ENCODE measurements at places on chromosomes 4 and X.

DNA sequence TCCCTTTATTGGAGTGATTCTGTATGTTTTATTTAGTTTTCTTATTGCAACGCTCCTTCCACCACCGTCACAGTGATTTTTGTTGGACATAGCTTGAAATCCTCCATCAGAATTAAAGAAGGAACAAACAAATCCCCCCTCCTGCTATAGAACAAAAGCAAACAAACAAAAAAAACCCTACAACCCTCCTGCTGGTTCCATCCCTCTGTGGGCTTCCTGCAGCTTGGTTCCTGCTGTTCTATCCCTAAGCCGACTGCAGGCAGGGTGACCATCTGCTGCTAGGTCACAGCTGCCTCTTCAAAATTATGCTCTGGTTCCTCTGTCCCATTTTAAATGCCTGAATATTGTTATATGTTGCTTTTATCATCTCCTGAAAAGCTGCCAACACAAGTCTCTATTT is 116.8 kb upstream of the AGA start:
- no peak for DNase-seq

DNA sequence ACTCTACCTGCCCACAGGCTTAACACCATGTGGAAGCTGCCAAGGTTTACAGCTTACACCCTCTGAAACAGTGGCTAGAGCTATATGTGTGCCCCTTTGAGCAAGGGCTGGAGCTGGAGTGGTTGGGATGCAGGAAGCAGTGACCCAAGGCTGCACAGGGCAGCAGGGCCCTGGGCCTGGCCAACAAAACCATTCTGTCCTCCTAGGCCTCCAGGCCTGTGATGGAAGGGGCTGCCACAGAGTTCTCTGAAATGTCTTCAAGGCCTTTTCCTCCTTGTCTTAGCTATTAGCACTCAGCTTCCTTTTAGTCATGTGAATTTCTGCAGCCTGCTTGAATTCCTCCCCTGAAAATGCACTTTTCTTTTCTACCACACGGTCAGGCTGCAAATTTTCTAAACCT is 84.9 kb downstream of the IL13RA2 start:
- no peak for DNase-seq

DNA sequence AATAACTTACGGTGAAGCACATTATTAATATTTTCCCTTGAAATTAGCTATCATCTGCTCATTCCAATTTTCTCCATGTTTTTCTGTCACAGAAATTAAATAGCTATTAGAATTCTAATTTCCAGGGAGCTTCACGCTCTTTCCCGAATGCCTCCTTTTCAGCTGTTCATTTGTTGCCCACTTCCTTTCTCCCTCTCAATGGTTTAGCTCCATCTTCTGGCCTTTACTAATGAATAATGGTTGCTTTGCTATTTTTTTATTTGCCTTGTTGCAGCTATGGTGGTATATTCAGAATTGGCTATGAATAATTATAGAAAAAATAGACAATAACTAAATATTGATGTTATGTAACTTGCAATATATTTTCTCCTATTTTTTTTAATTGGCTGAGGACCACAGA is 70.5 kb downstream of the GRIA2 start:
- DNase-seq: no peak

GRCh38 chr4:171266671-171267070 is 546.5 kb upstream of the GALNTL6 start:
- no peak for DNase-seq

DNA sequence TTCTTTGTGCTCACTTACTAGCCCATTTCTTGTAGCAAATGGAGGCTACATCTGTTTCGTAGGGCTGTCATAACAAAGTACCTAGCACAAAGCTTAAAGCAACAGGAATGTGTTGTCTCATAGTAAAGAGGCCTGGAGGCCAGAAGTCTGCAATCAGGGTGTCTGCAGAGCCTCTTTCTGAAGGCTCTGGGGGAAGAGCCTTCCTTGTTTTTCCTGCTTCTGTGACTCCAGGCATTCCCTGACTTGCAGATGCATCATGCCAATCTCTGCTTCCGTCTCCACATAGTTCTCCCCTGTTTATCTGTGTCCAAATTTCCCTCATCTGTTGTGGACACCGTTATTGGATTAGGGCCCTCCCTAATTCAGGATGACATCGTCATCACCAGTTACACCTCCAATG is 67.1 kb downstream of the SHROOM2 start:
- no peak for DNase-seq

GRCh38 chr4:7156761-7157488 is 35.4 kb upstream of the SORCS2 start:
- no peak for DNase-seq

- DNase-seq: no peak
These were observed 111.7 kb downstream of the CDKL5 start for GRCh38 chrX:18537068-18537467.

DNA sequence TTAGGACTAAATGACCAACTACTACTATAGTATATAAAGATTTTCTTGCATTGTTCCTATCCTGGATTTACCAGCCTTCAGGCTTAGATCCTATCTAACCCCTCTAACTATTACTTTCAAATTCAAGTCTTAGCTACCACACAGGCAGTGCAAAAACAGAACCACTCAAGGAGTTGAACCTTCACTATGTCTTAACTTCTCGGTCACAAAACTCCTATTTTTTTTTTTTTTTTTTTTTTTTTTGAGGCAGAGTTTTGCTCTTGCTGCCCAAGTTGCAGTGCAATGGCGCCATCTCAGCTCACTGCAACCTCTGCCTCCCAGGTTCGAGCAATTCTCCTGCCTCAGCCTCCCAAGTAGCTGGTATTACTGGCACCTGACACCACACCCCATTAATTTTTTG is 6.3 kb upstream of the FAM200B start:
- no peak for DNase-seq

DNA sequence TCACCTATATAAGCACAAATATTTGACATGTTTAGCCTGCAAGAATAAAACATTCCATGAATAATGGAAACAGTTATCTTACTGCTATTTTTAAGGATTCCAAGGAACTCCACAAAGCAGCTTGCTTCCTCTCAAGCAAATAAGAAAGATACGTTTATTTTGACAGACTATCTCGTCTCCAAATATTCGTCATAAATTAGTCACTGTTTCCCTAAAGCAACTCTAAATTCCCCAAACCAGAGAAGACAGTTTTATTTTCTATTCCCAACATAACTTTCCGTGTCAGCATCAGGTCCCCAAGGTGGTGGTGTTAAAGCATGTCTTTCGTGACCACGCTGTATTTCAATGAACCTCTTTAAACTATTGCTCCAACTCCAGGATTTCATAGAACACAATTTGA is 24.3 kb upstream of the DKK2 start:
- DNase-seq: no peak

DNA sequence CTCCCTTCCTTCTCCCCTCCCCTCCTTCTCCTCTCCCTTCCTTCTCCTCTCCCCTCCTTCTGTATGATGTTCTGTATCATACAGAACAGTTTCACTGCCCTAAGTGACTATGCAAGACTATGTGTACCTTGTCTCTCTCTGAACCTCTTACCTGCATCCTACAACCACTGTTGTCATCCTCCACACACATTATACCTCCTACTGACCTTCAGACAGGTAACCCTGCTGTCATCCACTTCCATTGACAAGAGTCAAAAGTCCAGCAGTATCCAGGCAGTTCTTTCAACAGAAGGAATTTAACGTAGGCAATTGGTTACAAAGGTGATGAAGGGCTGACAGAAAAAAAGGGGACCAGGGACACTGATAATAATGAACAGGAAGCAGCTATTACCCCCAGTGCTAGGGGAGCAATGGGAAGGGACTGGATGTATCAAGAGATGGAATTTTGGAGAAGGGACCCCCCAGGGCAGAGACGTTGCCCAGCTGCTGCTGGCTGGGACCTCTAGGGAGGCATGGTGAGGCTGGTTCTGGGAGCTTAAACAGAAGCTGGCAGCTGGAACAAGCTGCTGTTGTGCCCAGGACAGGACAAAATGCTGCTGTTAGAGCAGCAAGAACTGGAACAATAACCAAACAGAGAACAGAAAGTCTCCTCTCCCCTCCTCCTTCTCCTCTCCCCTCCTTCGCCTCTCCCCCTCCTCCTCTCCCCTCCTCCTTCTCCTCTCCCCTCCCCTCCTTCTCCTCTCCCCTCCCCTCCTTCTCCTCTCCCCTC is 84.7 kb downstream of the DCTD start:
- DNase-seq: no peak

GRCh38 chr4:79287718-79288117 is 38.1 kb downstream of the NAA11 start:
- DNase-seq: no peak

GRCh38 chr4:81255524-81255923 is 40.5 kb upstream of the PRKG2 start:
- DNase-seq: no peak

DNA sequence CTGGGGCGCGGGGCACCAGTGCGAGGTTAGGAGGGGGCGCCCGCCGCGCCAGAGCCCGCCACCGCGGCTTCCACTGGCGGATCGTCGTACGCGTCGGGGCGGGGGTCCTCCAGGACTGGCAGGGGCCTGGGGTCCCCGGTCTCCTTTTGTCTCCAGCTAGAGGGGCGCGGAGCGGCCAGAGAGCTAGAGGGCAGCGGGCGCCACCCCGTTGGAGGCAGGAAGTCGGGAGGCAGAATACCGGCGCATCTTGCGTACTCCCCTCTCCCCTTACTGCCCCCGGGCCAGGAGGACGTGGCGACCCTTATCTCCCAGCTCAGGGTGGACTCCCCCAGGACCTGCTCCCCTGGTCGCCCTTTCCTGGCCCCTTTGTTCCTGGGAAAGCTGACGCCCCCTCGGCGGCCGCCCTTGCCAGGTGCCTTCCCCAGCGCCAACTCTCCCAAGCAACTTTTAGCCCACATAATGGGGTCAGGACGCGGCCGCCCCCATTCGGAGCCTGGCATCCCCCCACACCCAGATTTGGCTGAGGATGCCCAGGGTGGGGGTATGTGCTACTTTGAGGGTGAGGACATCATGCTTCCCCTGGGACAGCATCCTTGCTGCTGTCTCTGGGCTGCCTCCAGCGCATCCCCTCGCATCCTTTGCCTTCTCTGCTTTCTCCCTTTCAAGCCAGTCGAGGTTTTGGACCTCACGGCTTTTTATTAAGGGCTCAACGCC is 933 bp downstream of the CNKSR2 start:
- peak; percentile 4 for DNase-seq

DNA sequence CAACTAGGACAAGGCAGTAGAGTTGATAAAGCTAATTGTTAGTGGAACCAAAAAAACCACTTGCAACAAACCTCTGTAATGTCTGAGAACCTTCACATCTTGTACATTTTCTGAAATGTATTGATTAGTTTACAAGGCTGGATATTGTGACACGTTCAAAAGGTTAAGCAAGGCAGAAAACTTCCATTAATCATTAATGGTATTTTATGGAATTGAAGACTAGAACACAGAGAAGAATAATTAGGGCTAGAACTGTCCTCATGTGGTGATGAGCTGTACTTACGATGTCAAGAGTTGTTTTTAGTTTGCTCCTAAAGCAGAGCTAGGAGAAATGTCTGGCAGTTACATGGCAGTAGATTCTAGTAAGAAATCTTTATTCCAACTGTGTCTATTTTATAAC is 12.3 kb downstream of the GC start:
- no peak for DNase-seq

DNA sequence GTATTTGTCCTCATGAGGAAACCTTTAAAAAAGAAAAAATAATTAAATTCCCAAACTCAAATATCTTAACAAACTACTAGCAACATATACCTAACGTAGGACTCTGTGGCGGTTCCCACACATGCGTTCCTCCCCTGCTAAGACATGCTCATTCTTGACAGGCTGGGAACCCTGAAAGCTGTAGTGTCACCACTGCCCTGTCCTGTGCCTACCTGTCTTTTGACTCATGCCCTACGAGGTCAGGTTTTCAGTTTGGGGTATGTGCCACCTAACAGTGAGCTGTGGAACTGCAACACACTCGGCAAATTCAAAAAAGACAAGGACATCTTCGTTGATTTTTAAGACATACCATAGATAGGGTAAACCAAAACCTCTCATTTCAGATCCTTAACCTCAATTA is 17.8 kb downstream of the IDS start:
- no peak for DNase-seq

GRCh38 chr4:101795704-101796103 is 5.2 kb downstream of the BANK1 start:
- DNase-seq: no peak

GRCh38 chr4:127822430-127822829 is 40.3 kb downstream of the HSPA4L start:
- no peak for DNase-seq

- DNase-seq: no peak
These were observed 268.8 kb upstream of the GALNT7 start for GRCh38 chr4:172899861-172900260.

DNA sequence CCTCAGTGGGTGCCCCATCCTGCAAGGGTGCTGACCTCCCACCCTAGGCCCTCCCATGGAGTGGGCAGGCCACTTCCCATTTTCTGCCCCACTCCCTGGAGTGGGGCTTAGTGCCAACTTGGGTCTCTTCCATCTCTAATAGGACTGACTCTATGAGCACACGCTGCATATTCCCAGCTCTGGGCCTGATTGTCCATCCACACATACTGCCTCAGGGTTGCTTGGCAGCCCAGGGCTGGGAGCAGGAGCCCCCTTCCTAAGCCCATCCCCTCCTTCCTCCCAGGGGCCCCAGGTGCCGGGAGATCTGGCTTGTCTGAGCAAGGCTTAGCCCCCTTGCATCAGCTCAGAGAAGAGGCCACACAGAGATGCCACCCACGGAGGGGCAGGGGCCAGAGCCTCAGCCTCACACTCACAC is 55.1 kb downstream of the PJA1 start:
- DNase-seq: no peak

- no peak for DNase-seq
These were observed 51.5 kb upstream of the TBC1D9 start for GRCh38 chr4:140807491-140808252.

- DNase-seq: no peak
These were observed at the start of gene MAGED2 for GRCh38 chrX:54807524-54808108. Gene MAGED2 (plus strand): TSS chrX:54807745. CDS start chrX:54809332, 1,587 bp downstream.

DNA sequence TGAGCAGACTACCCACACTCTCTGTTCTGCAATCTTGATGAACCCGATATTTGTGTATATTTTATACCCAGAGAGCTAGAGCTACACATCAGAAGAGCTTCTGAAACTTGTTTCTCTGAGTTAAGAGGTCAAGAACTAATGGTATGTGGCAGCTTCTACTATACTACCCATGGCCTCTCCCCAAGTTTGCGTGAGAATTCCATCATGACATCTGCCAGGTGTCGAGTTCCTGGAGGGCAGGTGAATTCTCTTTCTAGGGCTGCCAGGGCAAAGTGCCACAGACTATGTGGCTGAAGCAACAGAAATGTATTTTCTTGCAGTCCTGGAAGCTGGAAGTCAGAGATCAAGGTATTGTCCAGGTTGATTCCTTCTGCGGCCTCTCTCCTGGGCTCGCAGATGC is 4.4 kb downstream of the SORCS2 start:
- no peak for DNase-seq

- DNase-seq: no peak
These were observed 15.8 kb upstream of the SRD5A3 start for GRCh38 chr4:55330241-55330640.

- DNase-seq: no peak
These were observed 73.1 kb downstream of the CC2D2A start for GRCh38 chr4:15542760-15543159.

GRCh38 chrX:81304563-81304962 is 102.7 kb downstream of the SH3BGRL start:
- no peak for DNase-seq

GRCh38 chr4:8069102-8069752 is 89.4 kb downstream of the ABLIM2 start:
- DNase-seq: no peak

GRCh38 chr4:105466580-105466979 is 7.3 kb downstream of the PPA2 start:
- no peak for DNase-seq

- no peak for DNase-seq
These were observed 32.1 kb upstream of the SLC16A2 start for GRCh38 chrX:74389016-74389722.

Measured in T-helper 2 cell treated with Interferon-gamma antibody and Interleukin-4, amounts not matched to agents 5 μg/mL and 100 μg/mL, for 36 hours (primary cell).